ENCODE measurements at places on chromosomes 5 and 9.

- DNase-seq: no peak
These were observed 55.3 kb downstream of the AHRR start for GRCh38 chr5:376799-377325.

DNA sequence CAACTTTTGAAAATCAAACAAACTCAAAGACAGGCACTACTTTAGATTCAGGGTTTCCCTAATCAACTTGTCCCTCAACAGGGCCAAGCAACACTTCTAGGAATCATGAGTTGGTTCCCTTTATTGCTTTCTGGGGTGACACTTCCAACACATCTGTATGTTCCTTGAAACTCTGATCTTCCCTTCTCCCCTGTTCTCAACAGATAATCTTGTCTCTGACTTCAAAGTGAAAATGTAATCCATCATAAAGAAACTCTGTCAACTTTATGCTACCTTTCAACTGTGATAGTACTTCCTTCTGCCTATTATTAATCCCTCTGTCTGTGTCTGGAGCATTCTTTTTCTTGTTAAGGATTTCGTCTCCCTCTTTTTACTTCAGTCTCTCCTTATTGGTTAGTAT, 250.1 kb upstream of the MEF2C start:
- no peak for DNase-seq

DNA sequence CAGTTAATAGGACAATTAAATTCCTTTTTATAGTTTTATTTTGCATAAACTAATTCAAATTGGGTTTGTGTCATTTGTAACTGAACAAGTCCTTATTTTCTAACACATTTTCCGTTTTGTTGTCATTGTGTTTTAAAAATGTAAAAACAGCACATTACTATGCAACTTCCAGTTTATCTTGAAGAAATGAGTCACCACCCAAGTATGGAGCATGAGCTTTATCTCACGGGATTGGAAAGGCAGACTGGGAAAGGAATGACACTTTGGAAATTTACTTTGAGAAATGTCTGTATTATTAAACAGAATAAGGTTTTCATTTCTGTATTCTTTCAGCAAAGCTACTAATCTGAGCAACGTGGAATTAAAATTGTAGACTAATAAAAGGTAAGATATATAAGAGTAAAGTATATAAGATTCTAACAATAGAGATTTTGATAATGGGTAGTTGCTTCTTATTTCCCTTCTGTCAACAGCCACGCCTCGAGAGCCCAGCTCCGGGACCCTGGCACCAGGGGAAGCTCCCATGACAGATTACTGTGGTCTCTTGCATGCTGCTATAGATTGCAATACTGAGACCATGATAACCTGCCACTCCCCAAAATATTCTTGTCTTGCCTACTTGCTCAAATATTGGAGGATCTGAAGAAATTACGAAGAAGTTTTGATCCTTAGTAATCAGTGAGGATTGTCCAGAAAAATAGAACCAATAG, 433.1 kb downstream of the CHSY3 start:
- DNase-seq: no peak

DNA sequence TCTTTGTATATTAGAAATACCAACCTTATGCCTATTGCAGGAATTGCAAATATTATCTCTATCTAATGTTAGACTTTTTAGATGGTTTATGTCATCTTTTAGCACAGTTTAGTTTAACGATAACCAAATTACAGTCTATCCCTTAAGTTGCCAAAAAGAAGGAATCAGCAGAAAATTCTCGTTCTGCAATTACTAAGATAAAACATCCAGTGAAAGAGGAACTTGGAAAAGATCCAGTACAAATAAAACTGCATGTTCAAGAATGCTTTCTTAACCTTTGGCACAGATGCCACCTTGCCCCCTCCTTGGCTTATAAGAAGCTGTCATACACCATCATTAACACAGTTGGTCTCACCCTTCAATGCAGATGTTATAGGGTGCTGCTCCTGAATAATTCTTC, 124.0 kb downstream of the SEMA5A start:
- DNase-seq: no peak

- DNase-seq: no peak
These were observed 151.8 kb upstream of the GDNF start for GRCh38 chr5:37991301-37992299.

GRCh38 chr5:95786821-95787418, 35.6 kb downstream of the GLRX start:
- no peak for DNase-seq

DNA sequence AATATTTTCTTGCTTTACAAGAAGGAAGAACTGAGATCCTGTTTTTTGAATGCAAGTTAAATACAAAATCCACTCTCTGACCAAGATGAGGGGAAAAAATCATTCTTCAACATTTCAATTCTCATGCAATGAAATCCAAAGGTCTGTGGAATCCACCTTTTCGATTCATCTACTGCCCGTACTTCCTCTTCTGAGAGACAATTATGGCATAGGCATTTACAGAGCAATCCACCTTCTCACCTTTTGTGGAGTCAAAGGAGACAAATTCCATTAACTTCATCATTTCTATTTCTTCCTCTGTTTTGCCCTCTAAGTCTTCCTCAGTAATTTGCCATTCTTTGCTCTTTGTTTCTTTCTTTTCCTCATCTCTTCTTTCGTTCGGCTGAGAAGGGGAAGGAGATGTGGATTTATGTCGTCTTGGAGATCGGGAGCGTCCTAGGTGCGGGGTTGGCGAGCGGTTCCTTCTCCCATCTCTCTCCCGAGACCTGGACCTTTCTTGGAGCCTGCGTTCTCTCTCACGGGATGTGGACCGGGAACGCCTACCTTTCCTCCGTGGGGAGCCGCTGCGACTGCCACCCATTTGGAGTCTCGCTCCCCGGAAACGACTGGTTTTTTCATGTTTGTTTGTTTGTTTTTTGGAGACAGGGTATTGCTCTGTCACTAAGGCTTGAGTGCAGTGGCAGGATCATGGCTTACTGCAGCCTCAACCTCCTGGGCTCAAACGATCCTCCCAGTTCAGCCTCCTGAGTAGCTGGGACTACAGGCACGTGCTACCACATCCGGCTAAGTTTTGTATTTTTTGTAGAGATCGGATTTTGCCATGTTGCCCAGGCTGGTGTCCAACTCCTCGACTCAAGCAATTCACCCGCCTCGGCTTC, 24.3 kb upstream of the AFF4 start:
- no peak for DNase-seq

- DNase-seq: no peak
These were observed 158.9 kb downstream of the APBA1 start for GRCh38 chr9:69513141-69513820.

DNA sequence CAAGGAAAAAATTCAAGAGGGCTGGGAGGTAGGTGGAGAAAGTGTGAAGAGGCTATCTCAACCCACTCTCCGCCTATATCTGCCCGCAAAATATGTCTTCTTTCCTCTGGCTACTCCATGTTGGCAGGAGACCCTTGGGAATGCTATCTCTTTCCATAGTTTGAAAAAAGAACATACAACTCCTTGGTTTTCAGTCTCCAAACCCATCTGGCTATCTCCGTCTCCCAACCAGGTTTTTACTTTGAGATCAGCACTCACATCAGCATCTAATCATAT, 109.9 kb upstream of the IFNE start:
- DNase-seq: no peak
